ENCODE measurements at places on chromosomes 5 and 9. TPM values are rescaled to one million over a fixed set of nuclear protein-coding genes. Genes with fewer than 3 reads are reported as not detected.

The IFNK gene
- not detected for polyA plus RNA-seq

- no peak for DNase-seq
These were observed 79.1 kb upstream of the LMX1B start for GRCh38 chr9:126534431-126535186.

DNA sequence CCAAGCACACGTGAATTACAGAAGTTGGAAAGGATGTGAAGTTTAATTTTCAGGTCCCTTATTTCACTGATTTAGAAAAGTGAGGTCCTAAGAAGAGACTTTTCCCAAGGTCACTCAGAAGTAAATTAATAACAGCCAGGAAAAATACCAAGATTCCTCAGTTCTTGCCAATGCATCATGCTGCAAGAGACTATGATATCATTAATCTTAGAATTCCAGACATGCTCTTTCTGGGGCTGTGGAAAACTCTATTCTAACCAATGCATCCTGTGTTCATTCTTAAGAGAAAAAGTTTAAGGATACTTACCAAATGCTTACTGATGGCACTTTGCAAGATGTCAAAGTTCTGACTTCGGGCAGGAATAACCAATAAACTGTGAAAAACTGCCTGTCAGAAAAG is 42.8 kb downstream of the TEX10 start:
- no peak for DNase-seq

- no peak for DNase-seq
These were observed 50.5 kb upstream of the EXOC3 start for GRCh38 chr5:392431-392988.

GRCh38 chr5:133121080-133121479 is 69.3 kb downstream of the HSPA4 start:
- DNase-seq, result no peak

DNA sequence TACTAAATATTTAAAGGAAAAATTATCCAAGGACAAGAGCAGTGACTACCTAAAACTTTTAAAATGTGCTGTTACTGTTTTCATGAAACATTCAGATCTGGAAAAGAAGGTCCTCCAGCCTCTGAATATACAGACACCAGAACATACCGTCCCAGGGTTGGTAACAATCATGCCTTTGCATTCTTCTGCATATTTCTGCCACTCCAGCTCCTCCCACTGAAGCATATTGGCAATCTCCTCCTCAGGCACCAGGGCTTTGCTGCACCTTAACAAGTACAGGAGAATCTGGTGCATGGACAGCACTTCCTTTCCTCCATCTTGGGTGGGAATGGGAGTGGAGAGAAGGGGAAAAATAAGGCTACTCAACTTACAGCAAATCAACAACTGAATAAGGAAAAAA is 60.0 kb downstream of the DROSHA start:
- no peak for DNase-seq

The TIGD6 gene
- 6.3 TPM for polyA plus RNA-seq

GRCh38 chr9:134291452-134291881 is 34.8 kb upstream of the RXRA start:
- no peak for DNase-seq

The C5orf58 gene
- polyA plus RNA-seq, result not detected

Data from left renal pelvis (tissue), 4 donors.